Endothelial cell (in vitro differentiated cells): ENCODE measurements at places on chromosomes 3 and 15.

DNA sequence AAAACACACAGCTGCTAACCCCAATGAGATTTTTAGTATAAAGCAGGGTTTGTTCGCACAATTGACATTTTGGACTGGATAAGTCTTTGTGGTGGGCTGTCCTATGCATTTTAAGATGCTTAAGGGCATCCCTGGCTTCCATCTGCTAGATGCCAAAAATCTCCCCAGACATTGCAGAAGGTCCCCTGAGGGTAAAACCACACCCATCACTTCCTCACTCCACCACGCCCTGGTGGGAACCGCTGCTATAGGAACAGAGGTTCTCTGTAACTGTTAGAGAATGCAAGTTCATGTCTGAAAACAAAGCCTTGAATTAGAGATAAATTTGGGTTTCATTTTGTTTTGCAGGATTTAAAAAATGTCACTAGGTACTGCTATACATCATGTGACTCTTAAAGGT, 67.7 kb downstream of the ARHGEF26 start:
- no peak for DNase-seq

DNA sequence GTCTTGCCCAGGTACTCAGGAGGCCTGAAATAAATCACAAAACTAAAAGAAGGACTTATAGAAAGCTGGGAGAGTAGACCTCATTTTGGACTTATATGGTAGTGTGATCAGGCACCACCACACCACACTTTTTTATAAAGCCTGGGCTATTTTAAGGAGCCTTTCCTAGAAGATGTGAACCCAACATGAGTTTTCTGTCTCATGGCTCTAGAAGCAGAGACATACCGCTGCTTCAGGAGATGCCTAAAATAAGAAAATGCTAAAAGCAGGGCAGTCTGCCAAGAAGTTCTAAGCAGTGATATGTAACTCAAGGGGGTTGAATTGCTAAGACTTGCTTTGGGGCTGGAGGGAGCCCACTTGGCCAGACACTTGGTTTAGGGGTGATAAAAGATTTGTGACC, 49.6 kb downstream of the SUMF1 start:
- DNase-seq: no peak

DNA sequence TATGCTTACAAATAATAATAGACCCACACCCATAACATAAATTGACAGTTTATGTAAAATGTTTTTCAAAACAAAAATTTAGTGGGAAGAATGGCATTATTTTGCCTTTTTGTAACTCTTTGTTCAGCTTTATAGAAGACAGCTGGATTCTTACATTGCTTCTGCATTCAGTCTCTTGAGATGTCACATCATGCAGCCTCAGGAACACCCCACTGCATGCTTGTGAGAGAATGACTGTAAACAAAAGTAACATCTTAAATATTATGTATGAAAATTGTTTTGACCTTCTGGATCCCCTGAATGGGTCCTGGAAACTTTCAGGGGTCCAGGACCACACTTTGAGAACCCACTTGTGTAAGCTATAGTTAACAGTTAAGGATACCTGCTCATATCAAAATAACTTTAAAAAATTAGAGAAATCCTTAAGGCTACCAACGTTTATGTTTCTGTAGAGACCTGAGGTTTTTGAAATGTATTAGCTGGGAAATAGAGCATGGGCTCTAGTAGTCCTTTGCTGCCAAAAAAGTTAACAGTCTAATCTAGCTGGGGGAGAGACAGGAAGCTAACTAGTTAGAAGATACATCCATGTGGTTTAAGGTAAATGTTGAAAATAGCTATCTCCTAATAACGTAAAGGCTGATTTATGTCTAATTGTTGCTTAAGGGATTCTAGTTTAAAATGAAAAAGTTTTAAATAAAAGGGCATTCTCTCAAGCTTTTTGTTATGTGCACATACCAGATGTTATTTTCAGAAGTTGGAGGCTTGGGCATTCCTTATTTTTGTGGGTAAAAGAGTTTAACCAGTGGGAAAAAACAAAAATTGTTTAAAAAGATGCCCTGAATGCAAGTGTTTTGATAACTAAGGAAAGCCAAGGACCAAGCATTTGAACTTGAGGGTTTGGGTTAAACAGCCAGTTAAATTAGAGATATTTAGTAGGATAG, 3.8 kb downstream of the USP3 start:
- DNase-seq: no peak

DNA sequence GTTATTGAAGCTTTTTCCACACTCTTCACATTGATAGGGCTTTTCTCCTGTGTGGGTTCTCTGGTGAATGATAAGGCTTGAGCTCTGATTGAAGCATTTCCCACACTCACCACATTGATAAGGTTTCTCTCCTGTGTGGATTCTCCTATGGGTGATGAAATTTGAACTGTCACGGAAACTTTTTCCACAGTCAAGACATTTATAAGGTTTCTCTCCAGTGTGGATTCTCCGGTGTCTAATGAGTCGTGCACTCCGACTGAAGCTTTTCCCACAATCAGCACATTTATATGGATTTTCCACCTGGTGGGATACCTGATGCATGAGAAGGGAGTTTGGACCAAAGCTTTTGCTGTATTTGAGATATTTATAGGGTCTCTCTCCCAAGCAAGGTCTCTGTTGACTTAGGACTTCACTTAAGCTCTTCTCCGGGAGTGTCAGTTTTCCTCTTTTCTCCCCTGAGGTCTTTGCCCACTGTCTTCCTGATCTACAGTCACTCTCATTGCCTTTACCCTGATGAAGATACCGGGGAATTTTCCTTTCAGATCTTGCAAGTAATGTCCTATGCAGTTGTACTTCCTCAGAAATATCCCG, 9.4 kb downstream of the ZSCAN29 start:
- no peak for DNase-seq

- DNase-seq: no peak
Observed at GRCh38 chr3:10549617-10550230, 44.3 kb upstream of the ATP2B2 start.

GRCh38 chr3:101091489-101091888, 98.3 kb upstream of the ABI3BP start:
- DNase-seq: no peak
